ENCODE measurements at places on chromosomes 1 and 21.

DNA sequence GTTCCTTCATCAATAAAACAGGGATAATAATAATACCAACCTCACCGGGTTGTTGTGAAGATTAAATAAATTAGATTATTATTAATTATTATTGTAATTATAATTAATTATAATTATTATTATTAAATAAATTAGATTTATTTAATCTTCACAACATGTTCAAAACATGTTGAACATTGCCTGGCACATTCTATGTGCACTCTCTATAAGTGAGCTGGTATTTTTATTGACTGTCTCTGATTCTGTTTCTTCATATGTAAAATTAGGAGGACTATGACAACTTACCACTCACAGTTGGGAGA is 834 bp upstream of the C8B start:
- no peak for DNase-seq

DNA sequence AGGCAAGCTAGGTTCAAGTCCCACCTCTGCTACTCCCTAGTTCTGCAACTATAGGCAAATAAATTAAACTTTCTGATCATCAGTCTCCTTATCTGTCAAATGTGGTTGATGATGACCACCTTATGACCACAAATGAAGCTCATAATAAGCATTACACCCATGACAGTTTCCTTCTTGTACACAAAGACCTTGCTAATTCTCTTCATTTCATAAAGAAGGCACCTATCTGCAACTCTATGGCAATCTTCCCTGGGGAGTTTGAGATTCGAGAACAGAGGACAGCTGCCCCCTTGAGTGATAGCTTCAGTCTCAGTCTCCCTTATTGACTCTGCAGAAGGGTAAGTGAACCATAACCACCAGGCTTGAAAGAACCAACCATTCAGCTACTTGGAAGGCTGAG is 503.1 kb upstream of the DAB1 start:
- DNase-seq = no peak

DNA sequence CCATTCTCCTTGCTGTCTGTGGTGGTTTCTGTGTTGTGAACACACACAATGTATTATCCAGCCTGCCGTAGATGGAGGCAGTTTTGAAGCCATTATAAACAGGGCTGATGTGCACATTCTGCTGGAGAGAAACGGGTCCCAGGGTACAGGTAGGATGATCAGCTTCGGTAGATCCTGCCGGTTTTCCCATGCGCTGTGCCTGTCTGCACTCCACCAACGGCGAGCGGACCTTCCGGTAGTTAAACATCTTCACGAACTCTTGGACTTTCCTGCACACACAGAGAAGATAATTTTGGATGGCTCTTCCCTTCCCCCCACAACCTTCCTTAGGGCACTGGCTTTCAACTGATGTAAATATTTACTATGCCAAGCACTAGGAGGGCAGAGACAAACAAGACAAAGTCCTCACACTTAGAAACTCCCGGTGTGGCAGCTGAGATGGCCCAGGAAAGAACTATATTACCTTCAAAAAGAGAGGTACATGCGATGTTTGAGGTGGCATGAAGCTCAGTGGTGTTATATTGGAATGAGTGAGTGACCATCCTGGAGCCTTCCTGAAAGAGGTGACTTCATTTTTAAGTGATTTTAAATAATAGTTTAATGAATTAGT is 41.7 kb downstream of the ALPL start:
- no peak for DNase-seq

DNA sequence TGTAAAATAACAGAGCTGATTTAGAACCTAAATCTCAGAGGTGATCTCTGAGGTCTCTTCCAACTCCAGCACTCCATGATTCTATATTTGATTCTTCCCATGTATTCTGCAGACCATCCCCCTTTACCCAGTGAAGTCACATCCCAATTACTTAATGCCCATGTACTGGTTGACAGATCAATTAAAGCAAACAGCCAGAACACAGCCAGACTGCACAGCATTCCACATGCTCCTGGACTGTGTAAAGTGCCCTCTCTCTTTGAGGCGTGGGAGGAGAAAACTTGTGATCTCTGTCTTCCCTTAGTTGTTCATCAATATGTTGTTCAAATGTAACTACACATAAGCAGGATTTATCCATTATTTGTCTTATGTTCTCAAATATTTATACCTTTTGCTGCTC is 18.1 kb downstream of the NOS1AP start:
- DNase-seq = no peak
